NCI-H2029 (cell line): ENCODE measurements at places on chromosomes 12 and 14.
A peak's percentile ranks its signal among the peaks of the same experiment; 100 is the strongest.

- no peak for DNase-seq
Measured at GRCh38 chr12:69000540-69001243, 67.7 kb upstream of the CPM start.

- no peak for DNase-seq
Measured at GRCh38 chr14:51431741-51432140, 191.7 kb downstream of the TMX1 start.

DNA sequence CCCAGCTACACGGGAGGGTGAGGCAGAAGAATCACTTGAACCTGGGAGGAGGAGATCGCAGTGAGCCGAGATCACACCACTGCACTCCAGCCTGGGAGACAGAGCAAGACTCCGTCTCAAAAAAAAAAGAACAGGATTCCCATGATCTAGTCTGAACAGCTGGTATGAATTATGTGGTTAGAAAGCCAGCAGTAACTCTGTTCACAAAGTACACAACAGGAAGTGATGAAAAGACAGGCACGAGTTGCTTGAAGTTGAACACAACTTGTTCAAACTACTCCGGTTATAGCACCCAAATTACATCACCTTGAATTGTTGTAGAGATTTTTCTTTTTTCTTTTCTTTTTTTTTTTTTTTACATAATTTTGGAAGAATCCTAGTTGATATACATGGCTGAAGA, 238.8 kb upstream of the RGS6 start:
- DNase-seq = no peak

DNA sequence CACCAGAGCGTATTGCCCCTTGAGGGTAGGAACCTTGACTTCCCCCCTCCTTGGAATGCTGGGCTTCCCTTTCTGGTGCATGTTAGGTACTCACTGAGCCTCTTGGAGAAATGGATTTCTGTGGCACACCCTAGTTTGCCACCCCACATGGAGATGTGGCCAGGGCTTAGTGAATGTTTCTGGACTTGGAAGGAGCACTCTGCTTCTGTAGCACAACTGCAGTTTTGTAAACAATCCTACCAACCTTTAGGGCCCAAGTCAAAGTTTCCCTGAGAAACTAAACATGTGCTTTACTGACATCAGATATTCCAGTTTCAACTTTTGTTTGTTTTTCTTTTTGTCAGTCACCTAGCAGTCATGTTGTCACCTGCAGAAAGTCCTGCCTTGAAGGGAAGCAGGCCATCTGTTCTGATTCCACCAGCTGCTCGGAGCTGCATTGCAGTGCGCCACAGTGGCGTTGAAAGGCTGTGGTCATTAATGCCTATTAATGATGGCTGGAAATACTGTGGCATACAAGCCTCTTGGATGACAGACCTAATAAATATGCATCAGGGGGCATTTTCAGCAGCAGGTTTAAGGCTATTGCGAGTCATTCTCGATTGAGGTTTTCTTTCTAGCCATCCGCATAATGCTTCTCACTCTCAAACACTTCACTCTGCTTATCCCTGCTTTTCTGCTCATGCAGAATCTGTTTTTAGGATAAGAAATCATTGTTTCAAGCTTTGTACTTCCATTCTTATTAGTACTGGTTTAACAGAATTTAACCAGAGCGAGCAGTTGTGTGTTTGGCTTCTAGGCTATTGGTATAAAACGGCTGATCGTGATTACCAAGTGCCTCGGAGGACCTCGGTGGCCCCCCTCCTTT, 7.8 kb downstream of the PELI2 start:
- no peak for DNase-seq

DNA sequence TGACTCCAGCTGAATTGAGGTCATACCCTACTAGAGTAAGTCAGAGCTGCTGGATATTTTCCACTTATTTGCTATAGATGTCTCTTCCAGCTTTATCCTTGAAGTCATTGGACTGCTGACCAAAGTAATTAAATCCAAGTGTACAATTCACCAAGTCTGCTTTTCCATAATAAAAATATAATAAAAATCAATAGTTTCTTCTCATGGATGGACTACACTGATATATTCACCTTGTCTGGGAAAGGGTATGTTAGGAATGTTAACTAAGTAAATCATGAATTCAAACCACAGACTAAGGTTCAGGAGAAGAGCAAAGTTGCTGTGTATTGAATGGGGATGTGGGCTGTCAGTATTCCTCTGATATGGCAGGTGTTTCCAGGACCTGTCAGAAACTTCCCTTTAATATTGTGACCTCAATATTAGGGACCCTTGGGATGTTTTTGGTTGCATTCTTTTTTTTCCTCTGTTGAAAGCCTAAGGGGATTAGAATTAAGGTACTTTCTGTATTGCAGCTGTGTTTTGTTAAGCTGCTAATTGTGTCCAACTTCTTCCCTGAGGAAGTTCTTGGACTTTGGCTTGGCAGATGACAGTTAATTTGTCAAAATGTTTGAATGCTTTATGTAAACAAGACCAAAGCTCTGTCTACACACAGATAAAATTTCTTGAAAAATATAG, 284.0 kb downstream of the ATP23 start:
- DNase-seq = no peak

- DNase-seq = no peak
Measured at GRCh38 chr14:47346849-47347248, 328.6 kb downstream of the MDGA2 start.

DNA sequence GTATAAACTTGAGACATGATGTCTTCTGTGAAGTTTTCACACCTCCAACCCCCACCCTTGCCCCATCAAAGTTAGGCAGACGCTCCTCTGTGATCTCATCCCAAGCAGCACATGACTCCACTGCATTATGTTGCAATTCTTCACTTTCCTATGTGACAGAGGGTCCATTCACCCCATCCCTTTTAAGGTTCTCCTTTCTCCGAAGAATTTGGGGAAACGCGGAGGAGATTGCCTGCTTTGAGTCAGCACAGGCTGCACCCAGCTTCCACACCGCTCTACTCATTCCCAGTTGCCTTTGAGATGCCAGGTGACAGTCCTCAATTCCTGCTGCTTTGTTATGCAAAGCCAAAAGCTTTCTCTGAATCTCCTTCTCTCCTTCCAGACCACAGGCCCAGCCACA, 61.8 kb downstream of the PHLDA1 start:
- no peak for DNase-seq

DNA sequence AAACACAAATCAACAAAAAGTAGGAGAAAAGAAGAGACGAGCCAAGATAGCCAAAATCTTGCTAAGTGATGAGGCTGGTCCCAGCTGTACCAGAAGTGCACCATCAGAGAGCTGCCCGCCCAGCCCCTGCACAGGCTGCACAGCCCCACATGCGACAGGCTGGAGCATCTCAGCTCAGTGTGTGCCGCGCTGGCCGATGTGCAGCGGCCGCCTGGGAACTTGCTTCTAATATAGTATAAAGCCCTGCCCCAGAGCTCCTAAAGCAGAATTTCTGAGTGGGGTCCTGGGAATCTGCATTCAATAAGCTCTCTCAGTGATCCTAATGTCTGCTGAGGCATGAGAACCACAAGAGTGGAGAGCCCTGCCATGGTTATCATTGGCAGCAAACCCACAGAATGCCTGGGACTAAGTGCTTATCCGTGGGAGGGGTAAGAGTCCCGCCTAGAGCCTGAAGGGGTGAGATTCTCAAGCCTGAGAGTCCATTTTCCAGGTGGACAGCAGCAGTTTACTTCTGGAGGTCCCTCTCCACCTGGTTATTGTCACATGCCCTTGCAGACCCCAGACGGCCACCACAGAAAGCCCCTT, 171.6 kb downstream of the DPF3 start:
- DNase-seq = no peak

DNA sequence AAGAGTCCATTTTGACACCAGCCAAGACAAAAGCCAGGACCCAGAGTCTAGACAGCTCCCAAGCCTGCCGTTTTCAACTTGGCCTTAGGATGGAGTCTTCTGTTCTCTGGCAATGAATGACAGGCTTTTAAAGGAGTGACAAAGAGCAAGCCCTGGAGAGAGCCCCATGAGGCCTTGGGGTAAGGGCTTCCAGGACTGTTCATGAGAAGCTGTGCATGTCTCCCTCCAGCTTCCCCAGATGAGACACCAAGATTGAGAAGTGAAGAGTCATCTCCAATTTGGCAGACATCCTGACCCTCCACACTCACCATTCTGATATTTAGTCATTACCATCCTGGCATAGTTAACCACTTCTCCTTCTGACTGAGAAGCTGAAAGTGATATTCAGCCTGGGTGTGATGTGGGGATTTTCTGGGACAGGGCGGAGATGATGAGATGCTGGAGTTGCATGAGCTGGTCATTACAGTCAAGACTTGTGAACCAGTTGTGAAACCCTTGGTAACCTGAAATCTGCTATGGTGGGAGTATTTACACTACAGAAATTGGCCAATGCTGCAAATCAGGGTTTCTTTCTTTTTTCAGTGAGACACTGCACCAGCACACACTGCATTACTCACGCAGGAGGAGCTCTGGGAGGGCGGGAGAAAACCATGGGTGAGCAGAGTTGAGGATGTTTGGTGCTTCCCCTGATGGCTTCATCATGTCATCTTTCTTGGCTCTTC, 77.8 kb downstream of the VCPKMT start:
- no peak for DNase-seq

GRCh38 chr12:17192721-17193120, 586.8 kb upstream of the LMO3 start:
- DNase-seq = no peak

DNA sequence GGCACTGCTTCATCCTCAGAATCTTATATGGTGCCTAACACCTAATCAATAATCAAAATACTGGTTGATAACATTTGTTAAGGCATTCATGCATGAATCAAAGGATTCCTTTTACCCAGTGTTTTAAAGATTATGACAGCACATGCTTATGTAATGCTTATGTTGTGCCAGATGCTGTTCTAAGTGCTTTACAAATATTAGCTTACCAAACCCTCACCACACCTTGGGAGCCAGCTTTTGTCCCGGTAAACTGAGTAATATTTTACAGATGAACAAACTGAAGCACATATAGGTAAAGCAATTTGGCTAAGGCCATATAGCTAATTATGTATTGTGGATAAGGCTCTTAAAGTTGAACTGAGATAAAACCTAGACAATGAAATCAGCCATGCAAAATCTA, 209.2 kb downstream of the ALX1 start:
- peak; percentile 12 for DNase-seq

DNA sequence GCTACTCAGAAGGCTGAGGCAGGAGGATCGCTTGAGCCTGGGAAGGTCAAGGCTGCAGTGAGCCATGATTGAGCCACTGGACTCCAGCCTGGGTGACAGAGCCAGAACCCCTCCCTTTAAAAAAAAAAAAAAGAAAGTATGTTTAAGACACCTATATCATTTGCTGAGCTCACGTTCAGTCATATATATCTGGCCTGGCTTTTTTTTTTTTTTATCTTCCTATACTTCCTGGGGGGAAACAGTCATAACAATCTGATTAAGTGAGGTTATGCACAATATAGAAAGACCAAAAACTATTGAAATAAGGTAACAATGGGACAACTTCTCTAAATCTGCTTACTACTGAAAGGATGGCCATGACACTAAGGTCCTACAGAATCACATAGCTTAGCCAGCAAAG, 9.4 kb upstream of the ARID2 start:
- no peak for DNase-seq

GRCh38 chr14:95530473-95531276, 4.2 kb upstream of the GLRX5 start:
- no peak for DNase-seq

DNA sequence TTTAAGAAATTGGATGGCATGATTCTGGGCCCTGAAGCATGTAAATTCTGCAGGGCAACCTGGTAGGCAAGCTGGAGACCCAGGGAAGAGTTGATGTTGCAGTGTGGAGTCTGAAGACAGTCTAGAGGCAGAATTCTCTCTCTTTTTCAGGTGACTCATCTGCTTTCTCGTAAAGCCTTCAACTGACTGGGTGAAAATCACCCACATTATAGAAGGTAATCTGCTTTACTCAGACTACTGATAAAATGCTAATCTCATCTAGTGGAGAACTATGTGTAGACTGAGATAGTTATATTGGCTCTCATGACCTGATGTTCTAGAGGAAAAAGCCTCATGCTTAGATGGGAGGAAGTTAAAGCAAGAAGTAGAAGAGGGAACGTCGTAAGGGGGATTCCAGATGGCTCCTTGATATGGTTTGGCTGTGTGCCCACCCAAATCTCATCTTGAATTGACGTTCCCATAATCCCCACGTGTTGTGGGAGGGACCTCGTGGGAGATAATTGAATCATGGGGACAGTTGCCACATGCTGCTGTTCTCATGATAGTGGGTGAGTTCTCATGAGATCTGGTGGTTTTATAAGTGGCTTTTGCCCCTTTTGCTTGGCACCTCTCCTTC, 723.8 kb downstream of the BCL11B start:
- no peak for DNase-seq

GRCh38 chr12:81005606-81006005, 67.9 kb upstream of the LIN7A start:
- no peak for DNase-seq

- DNase-seq = no peak
Measured at GRCh38 chr14:99132821-99133635, 139.0 kb downstream of the BCL11B start.

DNA sequence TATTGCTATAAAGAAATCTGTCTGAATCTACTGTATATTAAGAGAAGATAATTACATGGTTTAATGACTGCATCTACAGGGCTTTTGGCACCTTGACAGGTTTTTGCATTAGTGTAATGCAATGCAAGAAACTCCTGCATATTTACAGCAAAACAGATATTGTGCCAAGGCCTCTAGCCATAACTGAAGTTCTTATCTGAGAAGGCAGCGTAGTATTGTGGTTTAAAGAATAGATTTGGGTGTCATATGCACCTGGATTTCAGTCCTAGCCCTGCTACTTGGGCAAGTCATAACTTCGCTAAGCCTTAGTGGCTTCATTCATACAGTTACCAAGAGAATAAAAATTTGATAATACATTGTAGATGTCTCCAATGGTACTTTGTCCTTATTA, 350.1 kb downstream of the CCDC91 start:
- DNase-seq = no peak

DNA sequence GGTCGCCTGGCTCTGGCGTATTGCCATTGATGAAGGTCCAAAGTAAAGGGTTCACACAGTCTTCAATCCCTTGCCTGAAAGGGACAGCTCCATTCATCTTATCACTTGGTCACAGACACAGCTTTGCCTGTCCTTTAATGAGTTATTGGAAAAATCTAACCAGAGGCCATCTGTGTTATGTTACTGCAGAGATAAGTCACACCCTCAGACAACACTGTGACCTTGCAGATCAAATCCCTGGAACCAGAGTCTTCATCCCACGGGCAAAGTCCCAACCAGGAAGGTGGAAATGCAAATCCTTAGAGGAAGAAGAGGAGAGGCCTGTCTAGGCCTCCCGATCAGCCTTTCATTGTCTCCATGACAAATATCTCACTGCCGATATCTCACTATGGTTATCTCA, 68.3 kb upstream of the SCN8A start:
- no peak for DNase-seq

DNA sequence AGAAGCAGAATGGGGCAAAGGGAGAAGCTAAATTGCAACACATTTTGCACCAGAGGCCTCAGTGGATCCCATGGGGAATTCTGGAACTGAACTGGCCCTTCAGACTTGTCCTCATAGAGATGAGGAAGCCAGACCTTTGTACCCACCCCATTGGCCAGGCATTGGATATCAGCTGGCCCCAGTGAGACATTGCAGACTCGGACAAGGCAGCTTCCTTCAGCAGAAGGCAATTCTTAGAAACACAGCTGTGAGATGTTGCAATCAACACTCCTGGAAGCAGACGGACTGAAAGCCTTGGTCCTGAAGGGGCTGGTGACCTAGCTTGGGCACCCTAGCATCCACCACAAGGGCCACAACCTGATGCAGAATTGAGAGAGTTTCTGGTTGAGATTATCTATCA, 218.1 kb downstream of the MSRB3 start:
- no peak for DNase-seq
